ENCODE measurements at places on chromosomes 6 and 20.

- DNase-seq = no peak
These were observed 176.4 kb upstream of the CST7 start for GRCh38 chr20:24772667-24773066.

GRCh38 chr20:56412949-56413348 lies 889 bp downstream of the CASS4 start:
- DNase-seq = no peak

DNA sequence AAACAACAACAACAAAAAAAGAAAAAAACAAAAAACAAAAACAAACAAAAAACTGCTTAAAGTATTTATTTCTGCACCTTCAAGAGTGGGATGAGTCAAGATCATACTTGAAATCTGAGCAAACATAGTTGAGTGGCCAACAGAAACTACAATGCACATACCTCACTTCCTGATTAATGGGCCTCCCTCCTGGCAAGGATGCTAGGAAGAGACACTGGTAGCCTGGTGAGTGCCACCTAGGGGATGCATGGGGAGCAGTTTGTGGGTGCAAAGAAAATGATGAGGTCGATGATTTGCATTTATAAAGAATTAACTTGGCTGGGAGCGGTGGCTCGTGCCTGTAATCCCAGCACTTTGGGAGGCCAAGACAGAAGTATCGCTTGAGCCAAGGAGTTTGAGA lies 808.1 kb downstream of the MAFB start:
- no peak for DNase-seq

- DNase-seq = no peak
These were observed 71.3 kb upstream of the TOX2 start for GRCh38 chr20:43843096-43843964.

DNA sequence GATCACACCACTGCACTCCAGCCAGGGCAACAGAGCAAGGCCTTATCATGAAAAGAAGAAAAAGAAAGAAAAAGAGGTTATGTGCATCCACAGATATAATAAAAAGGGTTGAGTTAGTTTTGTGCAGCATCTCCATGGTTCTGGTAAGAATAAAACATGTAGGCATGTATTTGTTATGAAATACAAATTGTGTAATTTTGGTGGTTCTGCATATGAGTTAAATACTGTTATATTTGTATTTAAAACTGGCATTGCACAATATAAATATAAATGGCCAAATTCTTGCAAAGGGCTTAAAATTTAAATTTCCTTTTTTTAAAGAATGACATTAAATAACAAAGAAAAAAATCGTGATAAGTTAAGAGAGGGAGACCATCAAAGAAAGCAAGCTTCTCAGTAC lies 159.1 kb upstream of the PREP start:
- no peak for DNase-seq

DNA sequence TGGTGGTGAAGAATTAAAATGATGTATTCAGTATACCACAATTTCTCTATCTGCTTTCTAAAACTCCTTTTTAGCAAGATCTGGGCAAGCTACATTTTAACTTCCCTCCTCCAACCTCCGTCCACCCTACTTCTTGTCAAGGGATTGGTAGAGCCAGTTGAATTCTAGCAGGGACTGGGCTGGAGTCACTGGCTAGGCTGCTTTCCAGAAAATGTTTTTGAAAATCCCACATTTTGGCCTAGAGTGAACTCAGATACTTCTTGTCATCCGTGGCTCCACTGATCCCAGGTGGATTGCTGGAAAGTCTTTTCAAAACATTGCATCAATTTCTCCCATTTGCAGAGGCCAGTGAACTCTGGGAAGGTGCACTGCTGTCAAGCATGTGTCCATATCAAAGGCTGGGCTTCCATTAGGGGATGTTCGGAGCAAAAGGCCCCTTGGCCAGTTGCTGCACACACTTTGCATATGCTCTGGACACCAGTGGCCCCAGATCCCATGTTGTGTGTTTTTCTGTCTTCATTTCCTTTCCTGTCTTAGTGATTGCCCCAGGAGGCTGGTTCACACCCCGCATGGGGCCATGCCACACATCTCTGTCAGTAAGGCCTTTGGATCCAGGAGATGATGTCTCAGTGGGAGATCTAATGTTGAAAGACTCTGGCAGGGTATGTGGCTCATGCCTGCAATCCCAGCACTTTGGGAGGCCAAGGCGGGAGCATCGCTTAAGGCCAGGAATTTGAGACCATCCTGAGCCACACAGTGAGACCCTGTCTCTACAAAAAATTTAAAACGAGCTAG lies 11.3 kb upstream of the KCNK16 start:
- no peak for DNase-seq

GRCh38 chr6:114339706-114340105 lies 3.1 kb downstream of the HS3ST5 start:
- DNase-seq = no peak

- DNase-seq = no peak
These were observed 36.1 kb upstream of the THBS2 start for GRCh38 chr6:169289619-169290339.

DNA sequence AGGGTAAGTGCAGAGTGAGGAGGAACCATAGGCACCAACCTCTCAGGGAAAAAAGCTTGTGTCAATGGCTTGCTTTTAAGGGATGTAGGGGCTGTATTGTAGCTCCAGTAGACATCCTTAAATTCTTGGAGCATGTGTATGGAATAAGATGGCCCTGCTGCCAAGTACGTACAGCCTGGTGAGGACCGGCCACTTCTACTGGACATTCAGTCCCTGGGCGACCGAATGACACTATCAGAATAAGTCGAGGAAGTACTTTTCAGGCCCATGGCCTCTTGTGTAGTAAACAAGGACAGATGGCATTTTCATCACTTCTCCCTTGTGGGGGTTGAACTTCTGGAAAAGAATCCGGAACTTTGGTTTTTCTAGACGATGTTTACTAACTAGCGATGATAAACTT lies 32.8 kb downstream of the GFRA4 start:
- no peak for DNase-seq

DNA sequence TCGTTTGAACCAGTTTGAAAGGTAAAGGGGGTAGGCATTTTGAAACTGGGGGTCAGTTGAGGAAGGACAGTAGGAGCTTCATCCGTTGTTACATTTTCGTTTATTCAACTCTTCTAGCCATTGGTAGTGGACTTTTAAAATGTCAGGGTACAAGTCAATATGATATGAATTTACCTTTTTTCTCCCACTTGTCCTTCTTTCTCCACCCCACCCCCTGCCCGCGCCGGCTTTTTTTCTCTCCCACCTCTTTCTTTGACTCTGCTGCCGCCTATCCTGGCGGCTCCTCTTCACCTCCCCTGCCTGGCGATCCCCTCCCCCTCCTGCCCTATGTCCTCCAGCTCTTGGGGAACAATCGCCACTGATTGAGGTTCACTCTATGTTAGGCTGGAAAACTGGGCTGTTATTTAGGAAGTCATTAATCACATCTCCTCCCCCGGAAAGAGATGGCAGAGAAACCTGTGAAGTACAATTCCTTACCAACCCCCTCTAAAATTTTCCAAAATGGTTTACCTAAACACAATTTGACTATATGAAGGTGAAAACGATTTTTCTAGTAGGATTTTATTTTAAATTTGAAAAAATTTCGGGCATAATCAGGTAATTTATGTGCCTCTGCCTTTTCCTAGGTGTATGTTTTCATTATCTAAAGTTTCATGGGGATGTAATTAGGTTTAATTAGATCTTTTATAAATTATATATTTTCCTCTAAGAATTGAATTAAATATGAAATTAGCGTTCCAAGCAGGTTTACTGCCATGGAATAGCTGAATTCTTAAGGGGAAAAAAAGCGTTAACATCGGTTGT lies 778 bp upstream of the LIN28B start:
- DNase-seq = no peak

DNA sequence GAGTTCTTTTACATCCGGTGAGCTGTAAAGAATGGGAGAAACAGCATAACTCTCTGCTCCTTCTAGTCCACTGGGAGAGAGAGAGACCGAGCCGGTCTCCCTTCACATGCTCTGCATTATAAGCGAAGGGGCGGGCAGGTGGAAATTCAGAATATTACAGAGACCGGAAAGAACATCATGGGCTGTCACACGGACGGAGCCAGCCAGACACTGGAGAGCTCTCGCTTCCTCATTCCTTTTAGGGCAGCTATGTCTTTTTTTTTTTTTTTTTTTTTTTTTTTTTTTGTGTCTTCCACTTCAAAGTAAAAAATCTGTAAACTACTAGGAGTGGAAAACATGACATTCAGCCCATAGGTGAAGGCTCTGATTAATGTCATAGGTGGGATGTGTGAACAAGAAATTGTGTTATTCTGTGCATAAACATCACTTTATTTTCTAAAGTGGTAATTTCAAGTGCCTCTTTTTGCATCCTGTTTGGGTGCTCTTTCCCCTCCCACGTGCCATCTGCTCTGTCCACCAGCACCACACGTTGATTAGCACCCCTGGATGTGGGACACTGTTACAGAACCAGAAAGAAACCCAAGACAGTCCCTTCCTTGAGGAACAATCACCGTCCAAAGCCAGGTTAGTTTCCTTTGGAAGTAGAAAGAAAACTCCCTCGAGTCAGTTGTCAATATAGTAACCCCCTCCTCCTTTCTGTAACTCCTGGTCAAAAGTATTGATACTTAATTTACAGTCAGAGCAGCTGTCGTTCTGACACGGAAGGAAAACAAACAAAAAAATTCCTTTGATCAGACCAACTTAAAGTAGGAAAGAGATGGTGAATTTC lies at the start of gene TAGAP:
Gene TAGAP (minus strand): TSS at position 93 of the 829 bp plus-strand sequence. CDS start 845 bp downstream, outside the sequence.
- DNase-seq = peak; percentile 79

- no peak for DNase-seq
These were observed 13.5 kb downstream of the THBS2 start for GRCh38 chr6:169240125-169240524.

- DNase-seq = no peak
These were observed 242.8 kb downstream of the GJA1 start for GRCh38 chr6:121678245-121678644.

GRCh38 chr6:157410045-157410444 lies 29.1 kb downstream of the ZDHHC14 start:
- DNase-seq = no peak

- no peak for DNase-seq
These were observed 18.7 kb downstream of the HCK start for GRCh38 chr20:32070690-32071213.

GRCh38 chr20:37319151-37319671 lies 26.7 kb upstream of the SRC start:
- no peak for DNase-seq

DNA sequence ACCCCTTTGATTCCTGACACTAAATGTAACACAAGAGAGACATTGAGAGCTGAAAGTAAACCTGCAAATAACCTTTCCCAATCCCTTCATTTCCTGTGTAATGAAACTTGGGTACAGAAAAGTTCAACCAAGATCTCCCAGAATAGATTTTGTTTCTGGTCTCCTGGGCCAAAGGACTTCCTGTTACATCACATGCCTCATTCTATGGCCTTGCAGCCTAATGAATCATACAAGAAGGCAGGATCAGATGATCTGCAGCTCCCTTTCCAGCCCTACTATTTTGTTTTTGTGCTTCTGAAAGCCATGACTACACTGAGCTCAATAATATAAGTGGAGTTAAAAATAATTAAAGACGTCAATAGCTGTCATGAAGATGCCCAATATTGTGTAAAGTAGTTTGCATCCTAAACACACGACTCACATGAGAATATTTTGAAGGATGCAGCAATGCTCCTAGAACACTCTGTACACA lies 73.4 kb upstream of the NOX3 start:
- no peak for DNase-seq

- DNase-seq = no peak
These were observed 386.0 kb downstream of the RNGTT start for GRCh38 chr6:88577461-88577860.

DNA sequence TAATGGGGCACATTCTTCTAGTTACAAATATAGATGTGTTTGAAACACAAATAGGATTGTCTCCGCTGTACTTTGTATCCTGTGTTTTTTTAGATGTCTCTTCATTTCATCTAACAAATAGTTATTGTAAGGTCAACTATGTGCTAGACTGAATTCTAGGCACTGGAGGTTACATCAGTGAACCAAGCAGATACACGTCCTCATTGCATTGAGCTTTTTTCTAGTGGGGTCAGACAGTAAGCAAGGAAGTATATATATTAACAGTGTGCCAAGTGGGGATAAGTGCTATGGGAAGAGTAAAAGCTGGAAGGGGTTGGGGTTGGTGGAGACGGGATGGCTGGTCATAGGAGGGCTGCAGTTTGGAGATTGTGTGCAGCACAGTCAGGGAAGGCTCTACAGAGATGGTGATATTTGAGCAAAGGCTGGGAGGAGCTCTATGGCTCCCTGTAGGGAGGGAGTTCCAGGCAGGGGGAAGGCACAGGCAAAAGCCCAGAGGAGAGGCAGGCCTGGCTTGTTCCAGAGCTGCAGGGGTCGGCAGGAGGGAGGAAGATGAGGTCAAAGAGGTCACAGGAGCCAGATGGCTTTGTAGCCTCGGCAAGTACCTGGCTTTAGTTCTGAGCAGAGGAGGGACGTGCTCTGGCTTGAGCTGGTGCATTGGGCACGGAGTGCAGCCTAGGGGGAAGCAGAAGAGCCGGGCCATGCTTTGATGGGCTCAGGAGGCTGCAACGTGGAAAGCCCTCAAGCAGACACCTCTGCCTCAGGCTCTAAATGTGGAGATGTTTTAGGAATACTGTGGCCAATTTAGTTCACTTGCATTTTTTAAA lies 152.3 kb downstream of the ZDHHC14 start:
- no peak for DNase-seq

DNA sequence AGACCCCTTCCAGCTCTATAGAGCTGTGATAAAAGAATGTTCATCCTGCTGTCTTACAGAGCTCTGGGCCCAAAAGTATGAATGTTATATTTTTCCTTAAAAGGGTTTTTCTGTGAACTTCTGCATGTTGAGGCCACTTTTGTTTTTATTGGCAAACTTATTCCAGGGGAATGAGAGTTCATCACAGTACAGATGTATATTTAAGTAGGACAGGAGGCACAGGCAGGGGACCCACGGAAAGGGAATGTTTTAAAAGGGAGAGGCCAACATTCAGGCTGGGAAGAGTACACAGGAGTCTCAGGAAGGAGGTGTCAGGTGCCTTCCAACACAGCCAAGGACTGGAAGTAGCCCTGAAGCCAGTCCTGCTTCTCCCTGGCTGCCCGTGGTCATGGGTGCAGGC lies 148.4 kb downstream of the EYA2 start:
- no peak for DNase-seq

DNA sequence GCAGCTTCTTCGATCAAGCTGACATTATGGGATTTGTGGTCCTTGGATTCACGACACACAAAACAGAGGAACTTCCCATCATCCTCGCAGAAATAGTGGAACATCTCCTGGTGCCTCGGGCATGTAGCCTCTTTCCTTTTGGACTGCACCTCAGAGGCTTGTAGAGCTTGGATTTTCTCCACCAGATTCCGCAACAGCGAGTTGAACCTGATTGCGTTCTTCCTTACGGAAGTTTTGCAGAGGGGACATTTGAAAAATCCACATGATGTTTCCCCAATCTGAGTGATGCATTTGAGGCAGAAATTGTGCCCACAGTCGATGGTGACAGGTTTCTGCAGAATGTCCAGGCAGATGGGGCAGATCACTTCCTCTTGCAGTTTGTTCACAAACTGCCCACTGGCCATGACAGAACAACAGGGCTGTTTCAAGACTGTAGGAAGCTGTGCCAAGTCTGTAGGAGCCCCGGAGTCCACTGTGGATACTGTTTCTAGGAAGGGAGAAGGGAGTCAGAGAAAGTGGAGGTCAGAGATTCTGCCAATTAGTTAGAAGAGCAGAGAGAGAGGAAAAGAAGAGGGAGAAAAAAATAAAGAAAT lies 392 bp downstream of the TRIM31 start:
- no peak for DNase-seq

Measured in stimulated activated CD4-positive, alpha-beta T cell treated with anti-CD3 and anti-CD28 coated beads, Interleukin-1b, Interleukin-23, amount 100 ng/mL, for 1 hour (primary cell).